ENCODE measurements at places on chromosomes 1 and 21.

DNA sequence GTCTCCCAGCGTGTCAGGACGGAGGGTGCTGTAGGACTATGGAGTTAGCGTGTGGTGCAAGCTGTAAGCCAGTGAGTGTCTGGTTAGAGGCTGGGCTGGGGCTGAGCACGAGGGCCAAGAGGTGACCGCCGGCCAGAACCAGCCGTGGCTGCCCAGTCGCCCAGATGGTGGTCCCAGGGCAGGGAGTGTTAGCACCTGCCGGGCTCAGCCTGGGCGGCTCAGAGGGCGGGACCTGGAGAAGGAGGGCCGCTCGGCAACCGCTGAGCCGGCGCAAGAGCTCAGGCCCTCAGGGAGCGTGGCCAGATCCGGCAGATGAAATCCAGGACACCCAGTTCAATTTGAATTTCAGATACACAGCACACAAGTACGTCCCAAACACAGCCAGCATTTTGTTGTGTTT lies 87.9 kb downstream of the PRDM16 start:
- DNase-seq: no peak

- DNase-seq: no peak
These were observed at the start of gene PADI3 for GRCh38 chr1:17248781-17249180. PADI3 (plus strand) TSS chr1:17249098; CDS start chr1:17249138, 40 bp downstream.

GRCh38 chr1:8345621-8346415 lies 27.9 kb downstream of the SLC45A1 start:
- no peak for DNase-seq

- no peak for DNase-seq
These were observed 41.7 kb downstream of the TNFRSF9 start for GRCh38 chr1:7898962-7899361.

DNA sequence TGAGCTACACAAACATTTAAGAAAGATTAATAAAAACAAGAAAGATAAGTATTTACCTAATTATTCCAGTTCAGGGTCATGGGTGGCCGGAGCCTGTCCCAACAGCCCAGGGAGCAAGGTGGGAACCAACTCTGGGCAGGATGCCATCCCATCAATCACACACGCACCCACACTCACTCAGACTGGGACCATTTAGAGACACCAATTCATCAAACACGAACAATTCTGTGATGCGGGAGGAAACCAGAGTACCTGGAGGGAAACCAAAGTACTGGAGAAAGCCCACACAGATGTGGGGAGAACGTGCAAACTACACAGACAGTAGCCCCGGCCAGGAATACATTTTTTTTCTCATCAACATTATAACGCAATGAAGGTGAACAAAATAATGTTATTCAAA lies 16.2 kb downstream of the WASF2 start:
- no peak for DNase-seq

- no peak for DNase-seq
These were observed 27.8 kb downstream of the H6PD start for GRCh38 chr1:9262096-9262986.

GRCh38 chr1:164596172-164596571 lies 37.2 kb downstream of the PBX1 start:
- DNase-seq: no peak

GRCh38 chr1:21666576-21667320 lies 2.4 kb downstream of the RAP1GAP start:
- DNase-seq: no peak

- peak; percentile 32 for DNase-seq
These were observed 9.5 kb downstream of the SIPA1L2 start for GRCh38 chr1:232620356-232620969.

DNA sequence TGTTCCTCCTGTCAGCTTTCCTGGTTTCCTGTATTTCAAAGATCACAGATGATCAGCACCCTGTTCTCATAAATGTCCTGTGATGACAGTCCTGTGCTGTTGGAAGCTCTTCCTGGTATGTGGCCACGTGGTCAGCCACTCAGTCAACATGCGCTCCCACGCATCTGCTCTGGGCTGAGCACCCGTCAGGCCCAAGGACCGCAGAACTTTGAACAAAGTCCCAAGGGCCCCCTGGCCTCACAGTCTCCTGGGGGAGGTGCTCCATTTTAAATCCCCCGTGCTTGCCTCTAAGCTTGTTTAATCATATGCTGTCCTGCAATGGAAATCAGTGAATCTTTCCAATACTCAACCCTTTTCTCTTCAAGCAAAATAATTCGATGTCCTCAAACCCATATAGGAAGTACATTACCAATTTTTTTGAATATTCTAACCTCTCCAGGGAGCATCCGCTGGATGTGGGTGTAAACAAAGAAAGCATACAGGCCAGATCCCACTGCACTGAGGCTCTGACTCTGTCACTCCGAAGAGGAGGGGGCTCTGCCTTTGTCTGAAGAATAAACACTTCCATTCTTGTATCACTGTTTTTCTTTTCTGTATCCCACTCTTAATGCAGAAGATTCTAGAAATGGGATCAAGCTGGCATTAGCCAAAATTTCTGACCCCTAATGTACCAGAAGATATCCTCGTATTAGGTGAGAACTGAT lies 250.3 kb downstream of the SDCCAG8 start:
- peak; percentile 25 for DNase-seq

- no peak for DNase-seq
These were observed 12.4 kb upstream of the FAAP20 start for GRCh38 chr1:2206813-2207487.

GRCh38 chr1:71565831-71566230 lies 485.0 kb upstream of the ZRANB2 start:
- no peak for DNase-seq

DNA sequence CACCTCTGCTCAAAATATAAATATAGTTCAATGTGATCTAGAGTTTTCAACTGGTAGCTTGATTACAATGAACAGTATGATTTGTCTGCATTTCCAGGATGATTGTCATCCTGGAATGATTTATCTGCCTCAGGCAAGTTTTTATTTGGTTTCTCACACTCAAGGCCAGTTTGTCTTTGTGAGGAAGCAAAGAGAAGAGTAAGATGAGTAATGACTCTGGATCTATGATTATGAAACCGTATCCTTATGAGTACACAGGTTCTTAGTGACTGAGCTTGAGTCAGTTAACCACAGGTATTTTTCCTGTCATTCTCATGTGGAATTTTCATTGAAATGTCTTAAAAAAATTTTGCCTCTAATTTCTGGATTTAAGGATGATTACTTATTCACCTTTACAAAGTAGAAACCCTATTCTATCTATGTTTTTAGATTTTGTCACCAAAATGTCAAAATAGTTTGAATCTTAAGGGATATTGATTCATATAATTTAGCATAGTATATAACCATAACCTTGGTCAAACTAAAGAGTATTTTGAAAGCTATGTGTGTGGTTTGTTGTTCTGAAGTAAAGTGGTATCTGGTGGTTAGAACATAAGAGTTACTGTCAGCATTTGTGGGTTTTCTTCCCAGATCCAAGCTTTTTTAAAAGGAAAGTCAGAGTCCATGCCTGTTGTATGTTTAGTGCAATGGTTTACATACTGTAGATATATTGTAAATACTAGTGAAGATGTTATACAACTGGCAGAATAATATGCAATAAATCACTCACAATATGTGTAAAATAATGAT lies 145.0 kb downstream of the RASAL2 start:
- DNase-seq: peak; percentile 75
